SK-N-DZ (cell line): ENCODE measurements at places on chromosomes 2 and 18.

GRCh38 chr2:144876013-144876412 is 356.1 kb upstream of the ZEB2 start:
- DNase-seq: no peak

- no peak for DNase-seq
Measured at GRCh38 chr2:14896330-14897030, 264.0 kb downstream of the LRATD1 start.

DNA sequence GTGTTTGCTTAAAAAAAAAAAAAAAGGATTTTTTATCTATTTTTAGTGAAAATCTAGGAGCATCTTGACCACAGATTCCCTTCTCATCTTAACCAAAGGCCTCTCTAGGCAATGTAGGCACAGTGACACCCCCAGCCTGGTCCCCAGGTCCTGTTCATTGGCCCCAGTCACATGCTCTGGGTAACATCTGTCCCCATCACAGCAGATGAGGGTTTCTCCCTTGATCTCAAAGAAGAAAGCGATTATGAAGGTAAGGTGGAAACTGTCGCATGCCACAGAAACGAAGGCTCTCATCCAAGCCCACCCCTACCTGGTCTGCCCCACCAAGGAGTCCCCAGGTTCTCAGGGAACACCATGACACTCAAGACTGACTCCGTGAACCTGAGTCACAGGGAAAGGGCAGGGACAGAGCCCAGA is 4.7 kb downstream of the HS6ST1 start:
- no peak for DNase-seq

- no peak for DNase-seq
Measured at GRCh38 chr2:196821195-196821594, 12.0 kb upstream of the C2orf66 start.

- DNase-seq: no peak
Measured at GRCh38 chr2:175097297-175097696, 70.7 kb downstream of the ATF2 start.

DNA sequence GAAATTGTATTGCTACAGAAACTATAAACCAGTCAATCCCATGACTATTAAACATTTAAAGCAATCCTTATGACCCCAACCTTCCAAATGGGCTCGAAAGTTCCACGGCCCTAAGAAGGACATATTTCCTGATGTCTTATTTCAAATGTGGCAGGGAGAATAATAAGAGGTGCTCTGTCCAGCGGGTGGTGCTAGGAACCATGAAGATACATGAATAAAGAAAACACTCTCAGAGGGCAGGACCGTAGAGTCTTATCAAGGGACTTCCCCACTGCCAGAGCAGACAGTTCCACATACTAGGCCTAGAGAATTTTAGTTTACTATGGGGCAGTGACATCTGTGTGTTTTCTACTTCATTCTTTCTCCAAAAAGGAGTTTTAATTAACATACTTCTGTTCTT is 187.1 kb upstream of the PIK3C3 start:
- DNase-seq: no peak

GRCh38 chr18:79570266-79571201 is 109.1 kb upstream of the CTDP1 start:
- no peak for DNase-seq

DNA sequence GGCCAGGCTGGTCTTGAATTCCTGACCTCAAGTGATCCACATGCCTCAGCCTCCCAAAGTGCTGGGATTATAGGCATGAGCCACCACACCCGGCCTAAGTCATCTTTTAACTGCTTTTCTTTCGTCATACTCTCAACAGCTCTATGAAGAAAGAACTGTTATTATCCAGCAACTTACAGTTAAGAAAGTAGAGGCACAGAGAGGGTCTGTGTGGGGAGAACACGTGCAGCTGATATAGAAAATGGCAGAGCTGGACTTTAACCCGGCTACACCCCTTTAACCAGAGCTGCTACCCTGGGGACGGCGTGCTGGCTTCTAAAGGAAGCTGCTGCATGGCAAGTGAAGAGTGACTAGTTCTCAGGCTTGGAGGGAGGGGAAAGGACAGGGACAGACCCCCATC is 25.5 kb downstream of the IGFBP2 start:
- no peak for DNase-seq

- peak; percentile 23 for DNase-seq
Measured at GRCh38 chr2:20609349-20609994, 41.4 kb downstream of the HS1BP3 start.

DNA sequence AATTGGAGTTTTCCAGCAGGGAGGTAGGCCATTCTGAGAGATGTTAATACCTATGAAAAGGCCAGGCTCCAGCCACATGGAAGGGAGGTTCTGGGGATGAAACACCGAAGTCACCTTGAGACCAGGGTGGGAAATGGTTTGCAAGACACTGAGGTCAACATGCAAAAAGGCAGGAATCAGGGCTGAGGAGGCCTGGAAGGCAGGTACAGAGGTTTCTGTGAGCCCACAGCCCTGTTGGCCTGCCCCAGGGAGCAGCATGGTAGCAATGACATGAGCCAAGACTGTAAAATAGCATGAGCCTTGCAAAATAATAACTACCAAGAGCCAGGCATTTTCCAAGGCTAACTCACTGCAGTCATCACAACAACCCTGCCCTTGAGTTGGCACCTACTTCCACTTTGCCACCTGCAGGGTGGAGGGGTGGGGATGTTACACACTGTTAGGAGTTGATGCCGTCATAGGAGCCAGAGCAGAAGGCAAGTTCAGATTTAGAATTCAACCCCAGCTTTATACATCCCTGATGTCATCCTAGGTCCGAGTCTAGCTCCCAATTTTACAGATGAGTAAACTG is 61.3 kb downstream of the ZBTB7C start:
- DNase-seq: no peak

GRCh38 chr18:58618822-58619595 is 9.9 kb downstream of the ALPK2 start:
- DNase-seq: no peak

GRCh38 chr2:26652361-26653041 is 11.3 kb upstream of the CIB4 start:
- peak; percentile 96 for DNase-seq

GRCh38 chr2:173991856-173992588 is 26.8 kb upstream of the SP3 start:
- DNase-seq: no peak

GRCh38 chr2:226644399-226644865 is 155.2 kb downstream of the IRS1 start:
- DNase-seq: no peak

- no peak for DNase-seq
Measured at GRCh38 chr2:189109921-189110397, 69.6 kb downstream of the COL5A2 start.

DNA sequence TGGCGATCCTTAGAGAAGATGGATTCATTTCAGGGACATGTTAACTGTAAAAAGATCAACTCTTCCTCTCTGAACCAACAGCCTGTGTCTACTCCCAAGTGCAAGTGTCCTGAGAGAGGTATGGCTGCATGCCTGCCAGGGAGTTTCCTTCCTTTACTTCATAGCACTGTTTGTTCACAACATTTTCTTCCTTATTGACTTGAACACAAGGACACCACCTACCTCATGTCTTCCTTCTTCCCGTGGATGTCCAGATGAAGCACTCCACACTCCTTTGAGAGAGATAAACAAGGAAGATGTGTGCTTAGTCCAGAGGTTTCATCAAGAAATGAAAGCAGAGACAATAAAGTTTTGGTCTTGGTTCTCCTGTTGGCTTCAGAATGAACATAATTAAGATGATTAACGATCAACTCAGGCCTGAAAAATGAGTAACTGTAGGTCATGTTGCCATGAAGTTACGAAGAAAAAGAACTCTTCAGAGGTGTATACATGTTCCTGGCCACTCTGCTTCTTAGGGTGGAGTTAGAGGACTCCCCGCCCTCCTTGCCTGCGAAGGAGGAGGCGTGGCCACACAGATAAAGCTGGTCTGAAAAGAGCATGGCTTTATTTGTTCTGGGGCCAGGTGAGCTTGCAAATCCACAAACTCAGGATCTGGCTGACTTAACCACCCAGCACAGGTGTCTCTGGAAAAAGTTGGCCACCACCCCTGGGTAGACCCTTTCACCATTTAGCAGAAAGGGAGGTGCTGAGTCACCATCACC is 155.0 kb upstream of the KCTD1 start:
- no peak for DNase-seq

DNA sequence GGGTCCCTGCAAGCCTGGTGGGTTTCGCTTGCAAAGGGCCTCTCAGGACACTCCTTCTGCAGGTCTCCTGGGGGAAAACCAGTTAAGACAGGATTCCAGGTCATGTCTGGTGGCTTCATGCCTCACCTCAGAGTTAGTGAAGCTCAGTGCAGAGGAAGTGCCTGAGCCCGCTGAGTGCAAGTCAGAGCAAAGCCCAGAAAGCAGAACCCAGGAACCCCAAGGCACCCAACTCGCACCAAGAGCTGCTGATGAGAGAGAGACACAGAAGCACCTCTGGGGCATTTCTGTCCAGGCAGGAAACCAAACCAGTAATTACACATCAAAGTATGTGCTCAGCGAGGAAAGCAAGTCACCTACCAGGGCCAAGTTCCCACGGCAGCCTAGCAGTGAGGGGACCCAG is 78.4 kb downstream of the ARHGEF4 start:
- no peak for DNase-seq

DNA sequence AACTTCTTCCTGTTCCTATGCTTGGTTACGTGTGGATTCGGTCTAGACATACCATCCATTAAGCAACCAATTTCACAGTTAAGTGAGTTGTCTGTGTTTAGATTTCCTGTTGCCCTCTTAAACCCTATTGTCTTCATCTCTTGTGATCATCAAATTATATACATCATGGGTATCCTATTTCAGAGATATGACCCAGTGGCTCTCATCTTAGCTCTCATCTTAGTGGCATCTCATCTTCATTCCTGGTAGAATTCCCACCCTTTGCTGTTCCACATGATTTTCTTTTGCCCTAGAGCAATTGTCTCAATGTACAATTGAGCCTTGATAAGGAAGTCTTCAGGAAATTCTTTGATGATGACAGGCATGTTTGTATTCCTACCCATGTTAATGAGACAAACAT is 29.4 kb upstream of the FN1 start:
- DNase-seq: peak; percentile 29

- no peak for DNase-seq
Measured at GRCh38 chr2:52936029-52936428, 831.6 kb upstream of the CHAC2 start.

DNA sequence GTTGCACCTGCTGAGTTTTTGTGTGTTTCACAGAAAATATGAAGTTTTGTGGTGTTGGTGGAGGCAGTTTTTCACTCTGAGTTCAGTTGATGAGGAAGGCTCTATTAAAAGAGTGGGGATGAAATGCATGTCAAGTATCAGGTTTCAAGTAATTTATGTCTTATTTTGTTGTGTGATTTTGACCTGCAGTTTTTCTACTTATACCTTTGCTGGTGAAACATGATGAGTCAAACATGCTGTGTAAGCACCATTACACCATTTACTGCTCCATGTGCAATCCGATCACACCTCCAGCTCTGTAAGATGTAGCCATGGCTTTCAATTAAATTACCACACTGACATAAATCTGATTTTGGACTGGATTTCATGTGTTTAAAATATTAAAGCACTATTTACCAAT is 174.5 kb upstream of the ZEB2 start:
- peak; percentile 1 for DNase-seq

DNA sequence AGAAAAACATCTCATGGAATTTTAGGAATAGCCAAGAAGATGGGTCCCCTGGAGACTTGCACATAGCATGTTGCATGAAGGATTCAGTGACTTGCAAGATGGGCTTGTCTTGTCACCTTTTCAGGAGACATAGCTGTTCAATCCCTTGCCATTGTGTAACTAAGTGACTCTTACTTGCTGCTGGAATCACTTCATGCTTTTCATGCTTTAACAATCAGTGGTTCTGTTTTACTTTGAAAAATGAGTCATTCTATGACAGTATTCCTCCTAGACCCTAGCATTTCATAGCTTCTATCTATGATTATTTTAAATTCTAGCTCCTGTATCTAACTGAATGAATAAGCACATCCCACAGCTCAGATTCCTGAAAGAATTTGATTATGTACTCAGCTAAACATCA is 2.8 kb downstream of the KYNU start:
- no peak for DNase-seq

DNA sequence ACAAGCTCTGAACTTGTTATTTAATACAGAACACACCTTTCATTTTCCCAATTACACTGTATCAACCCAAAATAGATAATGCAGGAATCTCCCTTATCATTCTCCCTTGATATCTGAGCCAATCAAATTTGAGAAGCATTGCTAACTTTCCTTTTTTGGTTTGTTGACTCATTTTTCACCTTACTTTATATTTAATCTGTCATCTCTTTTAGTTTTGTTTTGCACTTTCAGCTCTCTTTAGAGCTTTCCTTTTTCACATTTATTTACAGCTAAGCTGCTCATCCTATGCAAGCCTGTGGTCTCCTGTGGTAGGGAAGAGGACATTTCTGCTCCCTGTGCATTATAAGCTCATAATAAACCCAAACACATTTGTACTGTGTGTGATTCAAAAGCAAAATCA is 50.1 kb downstream of the ITGAV start:
- DNase-seq: no peak

DNA sequence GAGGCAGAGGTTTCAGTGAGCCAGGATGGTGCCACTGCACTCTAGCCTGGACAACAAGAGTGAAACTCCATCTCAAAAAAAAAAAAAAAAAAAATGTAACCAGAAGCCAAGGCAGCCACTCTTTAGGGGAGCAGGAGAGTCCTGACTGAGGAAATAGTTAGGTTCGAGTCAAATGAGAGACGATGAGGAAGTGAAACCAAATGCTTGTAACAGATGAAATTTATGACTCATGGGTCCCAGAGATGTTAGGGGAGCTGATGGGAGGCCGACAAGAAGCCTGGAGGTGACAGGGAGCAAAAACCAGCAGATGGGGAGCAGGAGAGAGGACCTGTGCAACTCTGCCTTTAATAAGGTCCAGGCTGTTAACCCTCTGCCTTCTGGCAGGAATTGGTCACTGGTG is 756.1 kb upstream of the DDX18 start:
- DNase-seq: no peak

DNA sequence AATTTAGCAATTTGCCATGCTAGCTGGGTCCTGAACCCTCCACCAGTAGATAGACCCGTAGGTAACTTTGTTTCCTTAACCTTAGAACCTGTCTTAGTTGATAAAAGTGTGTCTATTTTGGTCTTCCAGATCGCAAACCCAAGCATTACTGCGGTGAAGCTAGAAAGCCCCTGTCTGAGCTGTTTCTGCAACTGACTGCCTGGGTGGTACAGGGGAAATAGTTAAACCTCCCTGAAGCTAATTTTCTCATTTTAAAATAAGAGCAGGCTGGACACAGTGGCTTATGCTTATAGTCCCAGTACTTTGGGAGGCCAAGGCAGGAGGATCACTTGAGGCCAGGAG is 101.7 kb upstream of the MSH2 start:
- DNase-seq: no peak

DNA sequence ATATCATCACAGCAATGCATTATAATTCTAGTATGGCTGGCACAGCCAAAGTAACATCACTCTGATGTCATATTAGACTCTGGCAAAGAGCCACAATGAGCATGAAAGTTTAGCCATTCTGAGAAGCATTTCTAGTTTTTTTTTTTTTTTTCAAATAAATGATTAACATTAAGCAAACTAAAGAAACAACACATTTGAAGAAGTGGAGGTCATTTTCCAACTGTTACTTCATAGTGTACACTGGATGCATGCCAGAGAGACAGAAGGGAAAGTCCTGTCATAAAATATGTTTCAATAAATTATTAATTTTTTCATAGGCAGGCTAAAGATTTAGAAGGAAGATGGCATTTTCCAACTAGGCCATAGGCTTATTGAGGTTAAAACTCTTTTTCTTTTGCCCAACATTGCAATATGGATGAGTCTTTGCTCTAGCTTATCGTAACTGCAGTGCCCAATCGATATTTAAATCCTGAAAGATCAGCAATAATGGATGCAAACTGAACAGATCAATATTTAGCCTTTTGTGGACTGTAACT is 1630.4 kb upstream of the ACVR2A start:
- DNase-seq: no peak
